ENCODE measurements at places on chromosomes 3 and 15.

DNA sequence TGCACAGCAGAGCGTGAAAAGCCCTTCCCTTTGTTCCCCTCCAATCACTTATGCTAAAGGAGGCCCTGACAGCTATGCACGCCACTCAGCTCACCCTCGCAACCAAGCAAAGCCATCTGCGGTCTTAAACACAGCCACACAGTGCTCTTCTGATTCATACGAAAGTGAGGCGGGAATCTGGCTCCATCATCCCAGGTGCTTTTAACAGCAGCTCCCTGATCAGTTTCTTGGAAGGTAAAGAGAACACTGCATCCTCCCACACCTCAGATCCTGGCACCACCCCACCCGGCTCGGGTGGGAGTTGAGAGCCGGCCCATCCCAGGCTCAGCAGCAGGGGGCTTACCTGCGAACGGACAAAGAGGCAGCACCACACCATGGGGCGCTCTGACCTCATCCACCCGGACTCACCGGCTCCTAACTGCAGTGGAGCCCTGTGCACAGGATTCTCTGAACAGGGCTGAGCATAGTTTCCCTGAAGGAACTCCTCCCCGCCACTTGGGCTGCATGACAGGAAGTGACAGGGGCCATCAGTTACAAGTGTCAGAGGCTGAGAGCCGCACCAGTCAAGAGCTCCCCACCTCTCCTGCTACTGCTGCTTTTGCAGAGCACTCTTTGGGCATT is 114.3 kb upstream of the ARHGEF3 start:
- no peak for DNase-seq

DNA sequence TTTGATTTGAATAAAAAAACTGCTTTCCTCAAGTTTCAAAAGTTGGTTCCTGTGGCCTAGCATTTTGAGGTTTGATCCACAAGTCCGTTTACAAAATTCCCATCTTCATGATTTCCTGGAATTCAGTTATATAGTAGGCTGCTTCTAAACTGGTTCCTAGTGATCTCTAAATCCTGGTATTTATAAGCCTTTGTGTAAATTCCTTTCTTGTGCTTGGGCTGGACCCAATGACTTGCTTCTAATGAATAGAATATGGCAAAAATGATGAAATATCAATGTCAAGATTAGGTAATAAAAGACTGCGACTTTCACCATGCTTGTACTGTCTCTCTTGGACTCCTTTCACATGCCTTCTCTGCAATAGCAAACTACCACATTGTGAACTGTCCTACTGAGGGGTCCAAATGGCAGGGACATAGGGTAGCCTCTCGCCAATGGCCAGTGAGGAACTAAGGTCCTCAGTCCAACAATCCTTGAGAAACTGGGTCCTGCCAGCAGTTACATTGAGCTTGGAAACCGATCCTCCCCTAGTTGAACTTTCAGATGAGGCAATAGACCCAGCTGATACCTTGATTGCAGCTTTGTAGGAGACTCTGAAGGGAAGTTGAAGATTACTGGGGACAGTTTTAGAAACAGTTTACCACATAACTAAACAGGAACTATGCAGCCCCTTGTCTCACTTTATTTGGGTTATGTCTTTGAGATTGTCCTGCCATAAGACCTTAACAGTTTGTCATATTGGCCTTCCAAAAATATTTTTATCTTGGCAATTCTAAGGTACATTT is 303.9 kb upstream of the TBC1D5 start:
- no peak for DNase-seq

- no peak for DNase-seq
Observed at GRCh38 chr15:67981848-67982247, 72.3 kb upstream of the PIAS1 start.

- no peak for DNase-seq
Observed at GRCh38 chr3:24650839-24651238, 156.2 kb upstream of the THRB start.

GRCh38 chr3:43620831-43621655 is 768 bp downstream of the ANO10 start:
- no peak for DNase-seq

- DNase-seq, result no peak
Observed at GRCh38 chr3:59150039-59150438, 100.2 kb upstream of the CFAP20DC start.

- no peak for DNase-seq
Observed at GRCh38 chr3:105512061-105512460, 145.4 kb downstream of the ALCAM start.

DNA sequence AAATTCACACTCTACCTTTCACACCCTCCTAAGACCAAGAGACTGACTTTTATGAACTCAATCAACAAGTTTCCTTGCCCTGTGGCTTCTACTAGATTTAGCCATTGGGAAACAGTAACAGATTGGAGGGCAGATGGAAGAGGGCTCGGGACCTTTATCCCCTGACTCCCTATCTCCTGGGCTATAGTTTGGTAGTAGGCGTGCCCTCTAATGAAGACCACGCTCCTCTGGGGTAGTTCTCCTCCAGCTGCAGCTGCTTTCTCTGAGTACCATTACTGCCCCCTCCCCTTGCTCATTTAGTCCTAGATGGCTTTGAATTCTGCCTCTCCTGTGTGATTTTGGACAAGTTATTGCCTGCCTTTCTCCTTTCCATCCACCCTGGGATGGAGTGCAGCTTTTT is 33.3 kb downstream of the FMN1 start:
- no peak for DNase-seq

- DNase-seq, result no peak
Observed at GRCh38 chr3:101200461-101200860, 119.9 kb downstream of the IMPG2 start.

DNA sequence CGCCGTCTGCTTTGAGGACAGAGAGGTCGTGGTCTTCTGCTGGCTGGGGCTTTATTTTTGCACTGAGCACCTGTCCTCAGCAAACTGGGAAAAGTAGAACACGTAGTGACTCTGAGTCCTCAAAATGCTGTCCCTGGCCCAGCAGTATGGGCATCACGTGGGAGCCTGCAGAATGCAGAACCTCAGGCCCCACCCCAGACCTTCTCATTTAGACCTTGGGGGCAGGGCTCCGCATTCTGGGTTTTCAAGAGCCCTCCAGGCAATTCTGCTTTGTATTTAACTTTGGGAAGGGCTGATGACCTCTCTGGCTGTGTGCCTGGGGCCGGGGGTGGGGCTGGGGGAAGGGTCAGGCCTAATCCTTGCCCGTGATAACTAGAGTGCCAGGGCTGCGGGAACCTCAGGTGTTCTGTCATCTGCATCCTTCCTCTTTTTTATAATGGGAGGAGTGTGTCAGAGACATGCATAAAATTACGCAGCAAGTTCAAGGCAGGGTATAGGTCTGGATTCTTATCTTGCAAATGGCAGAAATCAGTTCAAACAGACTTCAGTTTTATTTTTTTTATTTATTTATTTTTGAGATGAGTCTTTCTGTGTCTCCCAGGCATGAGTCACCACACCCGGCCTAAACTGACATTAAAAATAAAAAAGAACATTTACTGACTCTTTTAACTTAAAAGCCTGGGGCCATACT is 11.1 kb downstream of the SLC6A6 start:
- no peak for DNase-seq

GRCh38 chr3:97009427-97010019 is 195.1 kb downstream of the EPHA6 start:
- DNase-seq, result no peak

GRCh38 chr15:60379525-60380274 is 18.1 kb downstream of the ANXA2 start:
- DNase-seq, result no peak

GRCh38 chr3:152961323-152961722 is 126.4 kb downstream of the P2RY1 start:
- DNase-seq, result no peak

GRCh38 chr3:171936191-171936841 is 93.2 kb downstream of the TMEM212 start:
- no peak for DNase-seq

DNA sequence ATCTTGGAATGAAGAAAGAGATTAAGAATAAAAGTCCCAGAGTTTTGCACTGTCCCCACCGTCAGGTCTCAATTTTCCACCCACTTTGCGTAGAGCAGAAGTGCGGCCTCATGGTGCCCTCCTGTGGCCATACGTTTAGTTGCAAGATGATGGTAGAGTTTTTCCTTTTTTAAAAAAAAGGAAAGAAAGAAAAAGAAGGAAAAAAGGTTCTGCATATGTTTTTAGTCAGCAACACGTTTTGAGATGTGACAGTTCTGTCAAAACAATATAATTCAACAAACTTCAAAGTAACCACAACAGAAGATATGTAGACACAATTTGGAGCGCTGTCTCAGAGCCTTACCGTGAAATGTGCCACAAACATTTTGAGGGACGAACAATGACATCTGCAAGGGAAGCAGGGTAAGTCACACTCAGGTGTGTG is 24.6 kb downstream of the EBLN2 start:
- no peak for DNase-seq

- DNase-seq, result no peak
Observed at GRCh38 chr3:182671942-182672341, 121.4 kb upstream of the ATP11B start.

DNA sequence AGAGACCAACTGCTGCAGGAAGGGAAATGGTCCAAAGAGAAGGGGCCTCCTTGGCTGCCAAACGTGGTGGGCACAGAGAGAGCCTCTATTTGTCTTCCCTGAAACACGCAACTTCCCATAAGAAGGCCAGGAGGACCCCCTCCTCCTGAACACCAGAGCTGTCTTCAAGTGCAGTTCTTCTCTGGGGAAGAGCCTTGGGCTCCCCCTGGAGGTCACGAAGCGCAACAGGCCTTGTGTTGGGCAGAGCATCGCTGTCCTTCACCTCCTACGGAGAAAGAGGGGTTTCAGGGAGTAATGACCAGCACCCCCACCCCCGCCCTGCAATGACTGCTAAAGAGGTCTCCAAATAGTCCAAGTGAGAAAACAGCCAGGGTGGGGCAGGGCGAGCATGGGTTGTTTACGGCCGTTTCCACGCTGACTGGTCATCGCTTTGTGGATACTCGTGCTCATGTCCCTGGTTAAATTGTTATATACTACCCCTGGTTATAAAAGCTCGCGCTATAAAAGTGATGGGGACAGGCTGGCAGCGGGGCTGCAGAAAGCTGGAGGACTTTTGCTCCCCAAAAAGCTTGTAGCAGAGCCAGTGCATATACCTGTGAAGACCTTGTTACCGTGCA is 397.5 kb upstream of the ATP10A start:
- DNase-seq, result no peak

GRCh38 chr15:41695750-41696436 is 35.7 kb downstream of the MGA start:
- no peak for DNase-seq

DNA sequence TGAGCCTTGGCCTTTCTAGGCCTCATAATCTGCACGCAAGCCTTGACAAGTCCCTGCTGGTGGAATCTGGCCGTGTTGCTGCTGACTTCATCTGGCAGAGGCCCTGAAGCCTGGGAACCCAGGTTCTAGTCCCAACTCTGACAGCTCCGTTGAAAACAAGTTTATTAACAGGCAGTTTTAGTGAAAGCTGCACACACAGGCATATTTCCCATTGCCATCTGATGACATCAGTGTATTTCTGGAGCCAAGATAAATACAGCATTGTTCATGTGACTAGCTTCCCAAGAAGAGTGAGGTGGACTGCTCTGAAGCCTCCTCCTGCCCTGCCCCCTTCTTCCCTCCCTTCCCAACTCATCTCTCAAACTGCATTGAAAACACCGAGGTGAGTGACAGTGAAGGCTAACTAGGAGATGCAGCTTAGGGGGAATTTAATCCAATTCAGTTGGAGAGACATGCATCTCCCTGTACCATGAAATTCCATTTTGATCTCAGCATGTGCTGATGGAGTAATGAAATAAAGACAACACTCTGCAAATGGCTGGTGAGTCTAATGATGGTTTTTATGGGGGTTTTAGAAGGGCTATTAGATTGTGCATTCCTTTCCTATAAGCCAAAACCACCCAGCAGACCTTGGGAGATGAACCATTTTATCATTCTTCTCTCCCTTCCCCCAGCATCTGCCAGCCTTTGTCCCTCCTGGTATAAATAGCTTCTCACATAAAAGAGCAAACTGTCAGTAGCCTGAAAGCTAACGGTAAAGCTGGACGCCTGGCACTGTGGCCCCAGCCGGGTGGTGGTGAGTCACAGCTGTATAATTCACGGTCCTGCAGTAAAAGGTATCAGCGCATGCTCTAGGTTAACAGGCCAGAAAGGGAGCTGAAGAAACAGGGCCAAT is 38.0 kb downstream of the PRICKLE2 start:
- no peak for DNase-seq

DNA sequence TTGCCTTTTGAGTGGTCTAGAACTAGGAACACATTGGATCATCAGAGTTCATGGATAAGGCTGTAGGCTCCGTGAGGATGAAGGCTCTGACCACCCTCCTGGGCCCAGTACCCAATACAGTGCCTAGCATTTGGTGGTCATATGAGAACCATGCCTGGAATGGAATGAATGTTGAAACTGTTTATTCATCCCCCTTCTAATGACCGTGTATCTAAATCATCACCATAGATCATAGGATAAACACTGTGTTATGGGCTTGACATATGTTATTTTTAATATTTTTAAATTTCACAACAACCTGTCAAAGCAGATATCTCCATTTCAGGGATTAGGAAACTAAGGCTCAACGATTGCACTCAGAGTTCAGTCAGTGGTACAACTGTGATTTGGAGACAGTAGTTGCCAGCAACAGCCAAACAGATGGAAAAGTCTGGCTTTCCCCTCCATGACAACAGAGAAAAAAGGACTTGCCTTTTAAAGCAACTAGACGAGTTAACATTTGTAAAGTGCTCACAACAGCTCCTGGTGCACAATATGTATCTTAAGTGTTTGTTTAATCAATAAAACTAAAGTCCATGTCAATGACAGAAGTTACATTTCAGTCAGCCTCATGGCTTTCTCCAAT is 89.6 kb downstream of the TMEM266 start:
- DNase-seq, result no peak

DNA sequence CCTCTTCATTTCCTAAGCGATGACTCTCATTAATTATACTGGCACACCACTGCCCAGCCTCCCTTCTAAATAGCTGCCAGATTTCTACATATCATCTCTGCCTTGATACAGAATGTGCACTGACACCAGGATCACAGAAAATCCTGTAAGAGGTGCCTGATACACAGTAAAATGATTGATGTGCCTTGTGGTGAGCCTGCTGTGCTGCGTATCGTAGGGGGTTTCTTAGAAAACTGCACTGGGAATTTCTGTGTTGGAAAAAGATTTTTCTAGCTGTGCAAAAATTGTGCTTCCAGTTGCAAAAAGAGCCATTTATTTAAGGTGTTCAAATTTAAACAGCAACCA is 3.0 kb upstream of the PLCH1 start:
- no peak for DNase-seq

DNA sequence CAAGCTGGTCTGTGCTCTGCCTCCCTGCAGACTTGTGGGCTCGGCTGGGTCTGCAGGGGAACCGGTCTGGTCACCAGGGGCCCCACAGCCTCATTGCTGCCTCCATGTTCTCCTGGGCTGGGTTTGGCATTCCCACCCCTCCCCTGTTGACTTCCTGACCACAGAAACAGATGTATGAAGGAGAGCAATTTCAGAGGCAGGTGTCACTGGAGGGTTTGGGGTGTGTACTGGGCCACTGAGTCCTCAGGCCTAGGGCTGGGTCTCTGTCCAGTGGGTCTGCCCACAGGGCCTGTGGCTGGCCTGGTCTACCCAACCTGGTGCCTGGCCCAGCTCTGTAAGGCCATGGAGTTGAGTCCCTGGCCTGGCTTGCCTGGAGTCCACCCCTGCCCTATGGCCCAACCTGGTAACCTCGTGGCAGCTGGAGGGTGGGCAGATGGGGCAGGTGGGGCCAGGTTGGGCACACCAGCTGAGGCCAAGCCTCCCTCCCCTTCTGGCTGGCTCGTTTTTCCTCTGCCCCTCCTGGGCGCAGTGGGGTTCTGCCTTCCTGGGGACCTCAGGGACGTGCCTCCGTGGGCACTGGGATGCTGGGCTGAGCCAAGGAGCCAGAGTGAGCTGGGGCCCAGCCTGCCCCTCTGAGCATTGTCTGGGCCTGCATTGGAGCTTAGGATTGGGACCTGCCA is 20.8 kb downstream of the PLXNA1 start:
- DNase-seq, result no peak
